ENCODE measurements at places on chromosomes 3 and 15. TPM values are rescaled to one million over a fixed set of nuclear protein-coding genes. Genes with fewer than 3 reads are reported as not detected.

CD276 gene
- total RNA-seq: 68.7 TPM

IQCF5 gene
- not detected for total RNA-seq

PLA2G4E gene
- total RNA-seq: not detected

LRRC31 gene
- not detected for total RNA-seq

IL5RA gene
- total RNA-seq: not detected

GABRR3 gene
- not detected for total RNA-seq

CRABP1 gene
- total RNA-seq: not detected

GPR15 gene
- not detected for total RNA-seq

CLRN1 gene
- total RNA-seq: not detected

SLC51A gene
- not detected for total RNA-seq

DNAH12 gene
- 0.11 TPM for total RNA-seq

ARNT2 gene
- total RNA-seq: 1.2 TPM

IQCB1 gene
- total RNA-seq: 14.3 TPM

DRD3 gene
- not detected for total RNA-seq

SQOR gene
- 3.9 TPM for total RNA-seq

CRYGS gene
- total RNA-seq: 1.6 TPM

VPS8 gene
- total RNA-seq: 48.7 TPM

COL7A1 gene
- 678 TPM for total RNA-seq

TRPC1 gene
- total RNA-seq: 8.7 TPM

CIB2 gene
- total RNA-seq: 23.6 TPM

CKMT1A gene
- 2.3 TPM for total RNA-seq

Data from placental epithelial cell (primary cell).